Endothelial cell of umbilical vein (primary cell): ENCODE measurements at places on chromosomes 11 and 22.

DNA sequence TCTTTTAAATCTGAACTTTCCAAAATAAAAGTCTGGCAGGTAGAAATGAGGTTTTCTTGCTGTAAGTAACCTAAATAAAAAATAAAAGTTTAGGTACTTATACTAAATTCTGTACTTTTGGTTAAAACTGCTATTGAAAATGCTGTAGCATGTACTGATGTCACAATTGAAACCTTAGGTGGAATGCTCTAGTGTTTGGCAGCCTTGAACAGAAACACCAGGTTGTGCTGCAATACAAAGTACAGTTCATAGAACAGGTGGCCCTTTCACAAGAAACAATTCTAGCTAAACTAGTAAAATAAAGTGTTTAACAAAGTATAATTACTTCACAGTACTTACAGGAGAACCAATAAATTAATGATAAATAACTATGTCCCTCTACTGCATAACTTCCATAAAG is 25.1 kb downstream of the NPAT start:
- DNase-seq, result no peak
- no peak overlapping the region for H3K4me3 ChIP-seq
- H3K36me3 ChIP-seq, result peaks cover 3% of the 10 kb centered on the region
- H3K4me1 ChIP-seq, result no peaks in the 10 kb centered on the region
- H3K27me3 ChIP-seq, result no peaks in the 10 kb centered on the region

DNA sequence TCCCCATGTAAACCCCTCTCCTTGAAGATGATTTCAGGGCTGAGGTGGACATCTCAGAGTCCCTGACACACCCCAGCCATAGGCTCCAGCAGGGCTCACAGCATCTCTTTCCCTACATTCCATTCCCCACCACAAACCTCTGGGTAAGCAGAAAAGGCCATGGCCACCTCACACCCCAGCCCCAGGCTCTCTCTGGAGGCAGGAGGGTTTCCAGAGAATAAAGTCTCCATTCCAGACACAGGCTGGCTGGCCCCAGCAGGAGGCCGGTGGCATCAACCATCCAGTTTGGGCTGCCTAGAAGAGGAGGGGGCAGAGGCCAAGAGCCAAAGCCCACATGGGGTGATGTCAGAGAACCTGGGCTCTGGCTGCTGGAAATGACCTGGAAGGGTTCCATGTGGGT is 61.4 kb downstream of the TP53I11 start:
- H3K36me3 ChIP-seq, result no peaks in the 10 kb centered on the region
- no peak for DNase-seq
- no peak overlapping the region for H3K27ac ChIP-seq
- H3K4me3 ChIP-seq, result no peak overlapping the region
- peaks cover 8% of the 10 kb centered on the region for H3K4me1 ChIP-seq

DNA sequence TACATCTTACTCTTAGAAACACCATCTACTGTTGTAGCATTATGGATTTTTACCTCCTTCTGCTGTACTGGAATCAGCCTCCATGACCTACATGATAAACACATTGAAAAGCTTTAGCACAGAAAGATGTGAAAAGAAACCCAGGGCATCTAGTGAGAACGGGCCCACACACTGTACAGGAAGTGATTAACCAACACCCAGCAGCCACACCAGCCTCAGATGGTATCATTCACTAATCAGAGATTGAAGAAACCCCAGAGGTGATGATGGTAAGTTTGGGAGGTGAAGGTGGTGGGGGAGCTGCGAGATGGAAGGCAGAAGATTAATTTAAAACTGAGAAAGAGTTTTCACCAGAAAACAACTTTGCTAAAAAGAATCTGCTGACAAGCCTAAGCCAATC is 46.1 kb downstream of the RASSF10 start:
- H3K4me1 ChIP-seq, result no peaks in the 10 kb centered on the region
- DNase-seq, result no peak
- H3K36me3 ChIP-seq, result no peaks in the 10 kb centered on the region
- H3K27ac ChIP-seq, result no peak overlapping the region
- no peak overlapping the region for H3K4me3 ChIP-seq

GRCh38 chr11:128506356-128506755 is 81.0 kb downstream of the ETS1 start:
- H3K27ac ChIP-seq, result peak overlapping the region; percentile 89
- H3K4me1 ChIP-seq, result peaks cover 72% of the 10 kb centered on the region
- DNase-seq, result no peak
- H3K4me3 ChIP-seq, result no peak overlapping the region

- H3K4me3 ChIP-seq, result no peak overlapping the region
- H3K27me3 ChIP-seq, result no peaks in the 10 kb centered on the region
- no peaks in the 10 kb centered on the region for H3K4me1 ChIP-seq
- DNase-seq, result no peak
Observed at GRCh38 chr11:117501237-117501898, 173.7 kb downstream of the CEP164 start.

DNA sequence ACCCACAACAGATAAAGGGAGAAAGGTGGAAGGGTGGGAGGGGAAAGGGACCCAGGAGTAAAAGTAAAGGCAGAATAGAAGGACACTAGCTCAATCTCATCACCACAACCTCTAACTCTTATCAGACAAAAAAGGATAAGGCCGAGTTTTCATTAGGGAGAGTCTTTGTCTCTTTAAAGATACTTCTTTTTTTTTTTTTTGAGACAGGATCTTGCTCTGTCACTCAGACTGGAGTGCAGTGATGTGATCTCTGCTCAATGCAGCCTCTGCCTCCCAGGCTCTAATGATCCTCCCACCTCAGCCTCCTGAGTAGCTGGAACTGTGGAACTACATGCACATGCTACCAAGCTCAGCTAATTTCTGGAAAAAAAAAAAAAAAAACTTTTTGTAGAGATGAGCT is 85.6 kb upstream of the CHRM4 start:
- H3K4me1 ChIP-seq, result no peaks in the 10 kb centered on the region
- H3K27me3 ChIP-seq, result no peaks in the 10 kb centered on the region
- DNase-seq, result no peak
- H3K27ac ChIP-seq, result no peak overlapping the region
- peaks cover 3% of the 10 kb centered on the region for H3K36me3 ChIP-seq
- no peak overlapping the region for H3K4me3 ChIP-seq

DNA sequence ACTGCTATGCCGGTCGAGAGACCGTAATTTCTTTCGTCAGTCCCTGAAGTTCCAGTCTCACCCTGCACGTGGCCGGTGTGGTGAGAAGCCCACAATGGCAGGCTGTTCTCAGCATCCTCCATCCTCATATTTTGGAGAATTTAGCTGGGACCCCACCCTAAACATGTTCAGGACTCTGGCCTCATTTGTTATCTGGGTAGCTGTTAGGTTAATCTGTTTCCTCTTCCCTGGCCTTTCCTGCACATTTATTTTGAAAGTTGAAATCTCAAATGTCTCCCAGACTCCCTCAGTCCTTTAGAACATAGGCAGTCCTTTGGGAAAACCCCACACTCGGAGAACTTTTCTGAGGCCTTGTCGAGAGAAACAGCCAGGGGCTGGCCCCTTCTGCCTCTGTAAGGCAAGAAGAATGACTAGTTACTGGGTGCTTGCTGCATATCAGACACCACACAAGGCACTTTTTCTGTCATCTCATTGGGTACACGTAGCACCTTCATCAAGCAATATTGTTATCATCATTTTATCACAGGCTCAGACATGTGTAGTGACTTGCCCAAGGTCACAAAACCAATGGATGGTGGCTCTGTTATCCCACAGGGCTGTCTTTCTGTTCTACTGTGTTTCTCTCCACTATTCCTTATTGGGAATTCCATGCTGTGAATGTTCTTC is 109.3 kb upstream of the CRYBB3 start:
- DNase-seq, result peak; percentile 69
- no peak overlapping the region for H3K27ac ChIP-seq
- peaks cover 46% of the 10 kb centered on the region for H3K4me1 ChIP-seq
- no peaks in the 10 kb centered on the region for H3K27me3 ChIP-seq
- no peak overlapping the region for H3K4me3 ChIP-seq

GRCh38 chr22:29722151-29722550 is 2.3 kb downstream of the CABP7 start:
- peaks cover 19% of the 10 kb centered on the region for H3K27me3 ChIP-seq
- no peaks in the 10 kb centered on the region for H3K36me3 ChIP-seq
- H3K27ac ChIP-seq, result no peak overlapping the region
- no peaks in the 10 kb centered on the region for H3K4me1 ChIP-seq
- DNase-seq, result no peak

DNA sequence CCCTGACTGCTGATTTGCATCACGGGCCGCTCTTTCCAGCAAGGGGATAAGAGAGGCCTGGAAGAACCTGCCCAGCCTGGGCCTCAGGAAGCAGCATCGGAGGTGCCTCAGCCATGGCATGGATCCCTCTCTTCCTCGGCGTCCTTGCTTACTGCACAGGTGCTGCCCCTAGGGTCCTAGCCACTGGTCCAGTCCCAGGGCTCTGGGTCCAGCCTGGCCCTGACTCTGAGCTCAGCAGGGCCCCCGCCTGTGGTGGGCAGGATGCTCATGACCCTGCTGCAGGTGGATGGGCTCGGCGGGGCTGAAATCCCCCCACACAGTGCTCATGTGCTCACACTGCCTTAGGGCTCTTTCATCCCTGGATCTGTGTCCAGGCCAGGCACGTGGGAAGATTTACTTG is 7.0 kb upstream of the IGLL5 start:
- no peaks in the 10 kb centered on the region for H3K4me1 ChIP-seq
- H3K27me3 ChIP-seq, result no peaks in the 10 kb centered on the region
- no peak for DNase-seq
- no peak overlapping the region for H3K27ac ChIP-seq

DNA sequence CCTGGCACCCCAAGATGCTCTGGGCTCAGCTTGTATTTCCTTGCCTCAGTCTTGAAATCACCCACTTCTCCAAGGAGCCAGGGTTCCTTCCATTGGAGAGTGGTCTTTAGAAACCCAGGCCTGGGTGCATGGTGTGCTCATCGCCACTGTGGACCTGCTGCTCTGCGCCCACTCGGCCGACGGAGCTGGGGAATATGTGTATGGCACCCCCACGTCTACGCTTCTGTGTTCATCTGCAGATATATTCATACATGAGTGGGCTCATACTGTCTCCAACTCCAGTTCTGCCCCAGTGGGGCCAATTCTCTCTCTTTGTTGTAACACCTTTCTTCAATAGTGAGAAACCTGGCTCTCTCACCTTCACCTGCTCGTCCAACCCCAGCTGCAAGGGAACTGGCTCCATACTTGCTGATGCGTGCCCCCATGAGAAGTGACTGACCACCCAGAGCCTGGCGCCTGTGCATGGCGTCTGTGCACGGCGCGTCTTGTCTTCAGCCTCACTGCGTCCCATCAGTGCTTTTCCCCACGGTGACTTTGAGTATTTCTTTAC is 39.8 kb downstream of the KCNQ1 start:
- no peaks in the 10 kb centered on the region for H3K27me3 ChIP-seq
- DNase-seq, result no peak
- H3K4me3 ChIP-seq, result no peak overlapping the region

GRCh38 chr22:40044870-40045834 is 50.4 kb downstream of the FAM83F start:
- H3K36me3 ChIP-seq, result no peaks in the 10 kb centered on the region
- H3K4me3 ChIP-seq, result peak overlapping the region; percentile 48
- peaks cover 19% of the 10 kb centered on the region for H3K4me1 ChIP-seq
- peak overlapping the region; percentile 35 for H3K27ac ChIP-seq
- no peaks in the 10 kb centered on the region for H3K27me3 ChIP-seq

- H3K4me3 ChIP-seq, result no peak overlapping the region
- no peaks in the 10 kb centered on the region for H3K36me3 ChIP-seq
- H3K27me3 ChIP-seq, result no peaks in the 10 kb centered on the region
- no peaks in the 10 kb centered on the region for H3K4me1 ChIP-seq
- no peak for DNase-seq
- no peak overlapping the region for H3K27ac ChIP-seq
Observed at GRCh38 chr11:12930850-12931249, 78.3 kb upstream of the RASSF10 start.

GRCh38 chr11:125618383-125618782 is 6.6 kb upstream of the CHEK1 start:
- H3K27me3 ChIP-seq, result no peaks in the 10 kb centered on the region
- H3K36me3 ChIP-seq, result peaks cover 39% of the 10 kb centered on the region
- no peak for DNase-seq
- H3K4me3 ChIP-seq, result no peak overlapping the region

DNA sequence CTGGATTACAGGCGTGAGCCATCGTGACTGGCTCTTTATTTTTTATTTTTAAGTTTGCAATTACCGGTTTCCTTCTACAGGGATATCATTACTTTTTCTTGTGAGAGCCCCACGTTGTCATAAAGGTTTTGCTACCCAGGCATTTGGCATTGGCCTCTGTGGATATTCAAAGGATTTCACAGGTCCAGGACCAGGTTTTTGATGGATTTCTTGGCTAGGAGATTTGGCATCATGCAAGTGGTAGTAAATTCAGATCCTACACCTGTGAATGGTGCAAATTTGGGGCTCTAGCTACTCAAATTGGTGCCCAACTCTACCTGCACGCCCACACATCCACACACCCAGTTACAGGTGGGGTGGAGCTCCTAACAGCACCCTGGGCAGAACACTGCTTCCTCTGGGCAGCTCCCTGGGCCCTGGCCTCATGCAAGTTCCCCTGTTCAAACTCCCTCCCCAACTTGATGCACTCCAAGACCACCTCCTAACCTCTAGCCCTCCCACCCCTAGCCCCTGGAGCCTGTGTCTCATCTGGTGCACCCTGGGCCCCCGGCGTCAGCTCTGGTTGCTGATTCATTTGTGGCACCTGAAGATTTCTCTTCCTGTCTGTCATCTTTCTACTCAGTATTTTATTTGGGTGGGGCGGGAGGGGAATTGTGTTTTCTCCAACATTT is 9.3 kb upstream of the MRGPRD start:
- H3K27me3 ChIP-seq, result peaks cover 6% of the 10 kb centered on the region
- no peaks in the 10 kb centered on the region for H3K36me3 ChIP-seq
- H3K4me1 ChIP-seq, result no peaks in the 10 kb centered on the region
- no peak for DNase-seq
- H3K4me3 ChIP-seq, result no peak overlapping the region

GRCh38 chr11:72655896-72656464 is 18.2 kb downstream of the PDE2A start:
- no peak for DNase-seq
- no peaks in the 10 kb centered on the region for H3K36me3 ChIP-seq
- H3K27me3 ChIP-seq, result peaks cover 7% of the 10 kb centered on the region
- no peak overlapping the region for H3K27ac ChIP-seq

DNA sequence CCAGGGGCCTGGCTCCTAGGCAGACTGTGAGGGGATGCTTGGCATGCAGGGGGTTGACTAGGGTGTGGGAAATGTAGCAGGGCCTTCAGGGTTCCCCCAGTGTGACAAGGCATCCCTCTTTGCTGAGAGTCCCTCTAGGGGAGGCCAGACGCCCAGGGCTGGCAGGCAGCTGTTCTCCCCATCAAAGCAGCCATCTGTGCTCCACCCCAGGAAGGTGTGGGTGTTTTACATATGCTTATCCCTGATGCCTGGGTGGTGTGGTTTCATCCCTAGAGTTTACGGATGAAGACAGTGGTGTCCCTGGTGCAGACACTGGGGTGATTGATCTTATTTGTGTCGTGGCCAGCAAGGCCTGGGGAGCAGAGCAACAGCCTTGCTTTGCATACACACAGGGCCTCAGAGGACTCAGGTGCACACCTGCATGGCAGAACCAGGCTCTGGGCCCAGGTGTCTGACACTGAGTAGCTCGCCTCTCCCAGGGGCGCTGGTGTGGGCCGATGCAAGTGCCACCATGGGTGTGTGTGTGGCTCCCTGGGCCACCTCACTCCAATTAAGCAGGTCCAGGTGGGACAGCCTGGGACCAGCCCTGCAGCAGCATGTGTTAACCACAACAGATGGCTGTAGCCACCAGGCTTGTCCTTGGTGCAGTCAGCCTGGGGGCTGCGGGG is 74.2 kb downstream of the MED15 start:
- H3K36me3 ChIP-seq, result peaks cover 78% of the 10 kb centered on the region
- H3K27me3 ChIP-seq, result no peaks in the 10 kb centered on the region
- no peak overlapping the region for H3K27ac ChIP-seq
- DNase-seq, result no peak
- H3K4me1 ChIP-seq, result no peaks in the 10 kb centered on the region
- H3K4me3 ChIP-seq, result no peak overlapping the region

GRCh38 chr22:24175160-24175808 is 6.0 kb upstream of the SUSD2 start:
- no peak overlapping the region for H3K27ac ChIP-seq
- no peaks in the 10 kb centered on the region for H3K27me3 ChIP-seq
- peaks cover 3% of the 10 kb centered on the region for H3K36me3 ChIP-seq
- peak; percentile 65 for DNase-seq
